Stimulated activated CD8-positive, alpha-beta memory T cell treated with anti-CD3 and anti-CD28 coated beads, Interleukin-15, amount 100 ng/mL, for 4 hours (primary cell): ENCODE measurements at places on chromosomes 1 and 21.

DNA sequence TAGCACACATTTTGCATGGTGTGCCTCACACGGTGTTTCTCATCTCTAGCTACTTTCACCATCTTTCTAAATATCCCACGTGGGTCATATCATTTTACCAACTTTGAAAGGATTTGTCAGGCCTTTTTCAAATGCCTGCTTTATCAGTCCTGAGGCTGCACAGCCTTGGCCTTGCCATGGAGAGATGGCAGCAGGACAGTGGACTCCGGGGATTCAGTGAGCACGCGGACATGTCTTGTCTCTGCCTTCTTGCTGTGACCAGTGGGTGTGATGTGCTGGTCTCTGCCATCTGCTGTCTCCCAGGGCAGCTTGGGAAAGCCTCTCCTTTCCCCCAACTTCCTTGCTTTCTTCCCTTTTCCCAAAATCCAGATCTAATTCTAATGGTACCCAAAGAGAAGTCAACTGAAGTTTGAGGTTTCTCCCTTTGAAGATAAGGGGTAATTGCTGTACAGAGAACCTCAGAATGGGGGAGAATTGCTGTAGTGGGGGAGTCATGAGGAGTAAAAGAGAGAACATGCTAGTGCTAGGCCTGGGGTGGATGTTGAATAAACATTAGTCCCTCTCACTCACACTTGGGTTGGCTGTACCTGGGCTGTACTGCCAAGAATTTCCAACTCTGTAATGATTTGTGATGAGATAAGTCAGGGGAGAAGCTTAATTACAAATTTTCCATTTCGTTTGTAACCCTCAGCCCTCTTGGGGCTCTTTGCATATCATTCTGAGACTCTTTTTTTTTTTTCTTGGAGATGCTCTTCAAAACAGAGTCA lies 99.5 kb downstream of the GALNT2 start:
- DNase-seq: no peak

GRCh38 chr21:36753556-36753955 lies 54.6 kb downstream of the SIM2 start:
- no peak for DNase-seq

DNA sequence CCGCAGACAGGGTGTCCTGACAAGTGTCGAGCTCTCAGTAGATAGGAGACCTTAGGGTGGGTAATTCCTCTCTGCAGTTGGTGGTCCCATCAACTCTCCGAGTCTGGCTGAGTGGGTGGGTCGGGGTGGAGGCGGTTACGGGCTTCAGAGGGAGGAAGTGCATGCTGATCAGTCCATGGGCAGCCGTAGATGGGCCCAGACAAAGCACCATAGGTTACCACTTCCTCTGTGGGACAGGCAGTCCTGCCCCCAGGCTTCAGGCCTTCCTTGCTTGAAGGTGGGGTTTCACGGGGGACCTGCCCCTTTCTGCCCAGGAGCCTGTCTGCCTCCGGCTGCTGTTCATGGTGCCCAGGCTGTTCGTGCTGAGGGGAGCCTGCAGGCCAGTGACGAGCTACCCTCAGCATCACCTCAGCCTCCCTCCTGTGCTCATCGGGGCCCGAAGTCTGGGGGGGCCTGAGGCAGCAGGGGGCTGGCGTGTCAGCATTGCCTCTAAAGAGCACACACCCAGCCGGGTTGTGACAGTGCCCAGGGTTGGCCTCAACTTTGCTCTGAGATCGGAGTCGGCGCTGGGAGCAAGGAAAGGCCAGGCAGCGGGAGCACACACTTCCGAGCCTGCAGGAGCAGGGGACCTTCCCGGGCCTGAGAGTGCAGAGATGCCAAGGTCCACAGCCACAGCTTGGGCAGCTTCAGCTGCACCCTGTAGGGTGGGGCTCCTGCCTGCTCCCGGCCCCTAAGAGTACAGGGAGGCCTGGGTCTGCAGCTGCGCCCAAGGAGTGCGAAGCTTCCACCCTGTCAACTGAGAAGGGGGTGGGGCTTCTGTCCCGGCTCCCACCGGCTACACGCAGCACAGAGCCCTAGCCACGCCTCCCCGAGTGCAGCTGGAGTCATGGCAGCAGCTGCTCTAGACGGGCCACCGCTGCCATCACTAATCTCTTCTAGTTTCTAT lies 225.4 kb upstream of the NRIP1 start:
- DNase-seq: no peak

DNA sequence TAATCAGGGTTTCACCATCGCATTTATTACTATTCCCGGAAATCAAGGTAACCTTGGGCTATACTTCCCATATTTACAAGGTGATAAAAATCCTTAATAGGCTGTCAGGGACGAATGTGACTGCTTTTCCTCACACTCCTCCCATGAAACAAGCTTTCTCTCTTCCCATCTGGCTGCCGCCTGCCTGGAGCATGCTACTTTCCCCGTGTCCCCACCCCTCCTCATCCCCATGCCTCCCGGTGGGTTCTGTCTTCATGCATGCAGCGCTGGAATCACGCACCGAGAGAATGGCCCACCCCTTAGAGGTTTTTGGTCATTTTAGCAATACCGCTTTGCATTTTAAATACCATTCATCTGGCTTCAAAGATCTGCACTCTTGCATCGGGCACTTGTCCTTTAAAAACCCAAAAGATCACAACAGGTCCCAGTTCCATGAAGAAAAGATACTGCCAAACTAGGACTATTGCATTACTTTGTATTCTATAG lies 339.1 kb downstream of the NTNG1 start:
- DNase-seq: no peak

- no peak for DNase-seq
Measured at GRCh38 chr21:17730782-17731181, 88.4 kb downstream of the C21orf91 start.

DNA sequence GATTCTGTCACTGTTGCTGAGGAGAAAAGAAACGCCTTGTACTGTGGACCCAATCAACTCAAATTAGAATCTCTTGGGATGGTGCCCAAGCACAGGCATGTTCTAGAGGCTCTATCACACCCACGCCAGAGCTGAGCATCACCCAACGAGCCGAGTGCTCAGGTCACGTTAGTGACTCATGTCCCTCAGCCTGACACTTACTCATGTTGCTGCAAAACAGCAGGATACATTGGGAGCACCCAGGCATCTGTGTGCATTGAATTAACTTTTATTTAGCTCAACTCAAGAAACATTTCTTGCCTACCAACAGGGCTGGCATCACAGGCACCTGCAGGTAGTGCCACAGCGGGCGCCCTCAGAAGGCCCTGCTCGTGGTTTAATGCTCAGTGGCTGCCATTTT lies 149.8 kb downstream of the ETS2 start:
- DNase-seq: no peak

DNA sequence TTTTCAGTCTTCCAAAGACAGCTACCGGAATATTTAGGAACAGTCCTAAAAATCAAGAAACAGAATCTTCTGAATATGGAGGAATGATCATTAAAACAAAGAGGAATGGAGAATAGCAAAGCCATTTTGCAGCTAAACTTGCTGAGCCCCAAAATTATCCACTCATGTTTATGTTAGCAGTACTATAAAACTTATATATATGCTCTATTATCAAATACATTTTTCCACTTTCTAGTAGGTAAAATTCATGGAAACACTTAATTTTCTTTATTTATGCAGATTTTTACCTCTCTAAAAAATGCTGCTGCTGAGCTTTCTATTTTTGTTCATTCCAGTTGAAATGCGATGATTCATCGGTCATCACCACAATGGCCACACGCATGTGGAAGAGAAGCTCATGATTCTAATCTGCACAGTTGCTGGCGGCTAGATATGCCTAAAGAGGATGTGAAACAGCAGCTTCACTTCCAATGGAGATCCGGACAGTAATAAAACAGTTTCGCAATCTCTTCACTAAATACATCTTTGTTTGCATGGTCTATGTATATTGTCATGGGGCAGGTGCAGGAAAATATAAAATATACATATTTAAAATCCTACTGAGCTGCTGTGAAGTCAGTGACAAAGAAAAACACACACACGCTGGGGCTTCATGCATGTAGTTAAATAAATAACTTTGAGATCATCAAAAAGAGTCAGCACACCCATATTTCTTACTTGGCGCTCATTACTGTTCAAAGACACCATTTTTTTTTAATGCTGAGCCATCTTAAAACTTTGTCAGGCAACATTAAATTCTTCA lies 292.2 kb downstream of the SMYD3 start:
- no peak for DNase-seq

DNA sequence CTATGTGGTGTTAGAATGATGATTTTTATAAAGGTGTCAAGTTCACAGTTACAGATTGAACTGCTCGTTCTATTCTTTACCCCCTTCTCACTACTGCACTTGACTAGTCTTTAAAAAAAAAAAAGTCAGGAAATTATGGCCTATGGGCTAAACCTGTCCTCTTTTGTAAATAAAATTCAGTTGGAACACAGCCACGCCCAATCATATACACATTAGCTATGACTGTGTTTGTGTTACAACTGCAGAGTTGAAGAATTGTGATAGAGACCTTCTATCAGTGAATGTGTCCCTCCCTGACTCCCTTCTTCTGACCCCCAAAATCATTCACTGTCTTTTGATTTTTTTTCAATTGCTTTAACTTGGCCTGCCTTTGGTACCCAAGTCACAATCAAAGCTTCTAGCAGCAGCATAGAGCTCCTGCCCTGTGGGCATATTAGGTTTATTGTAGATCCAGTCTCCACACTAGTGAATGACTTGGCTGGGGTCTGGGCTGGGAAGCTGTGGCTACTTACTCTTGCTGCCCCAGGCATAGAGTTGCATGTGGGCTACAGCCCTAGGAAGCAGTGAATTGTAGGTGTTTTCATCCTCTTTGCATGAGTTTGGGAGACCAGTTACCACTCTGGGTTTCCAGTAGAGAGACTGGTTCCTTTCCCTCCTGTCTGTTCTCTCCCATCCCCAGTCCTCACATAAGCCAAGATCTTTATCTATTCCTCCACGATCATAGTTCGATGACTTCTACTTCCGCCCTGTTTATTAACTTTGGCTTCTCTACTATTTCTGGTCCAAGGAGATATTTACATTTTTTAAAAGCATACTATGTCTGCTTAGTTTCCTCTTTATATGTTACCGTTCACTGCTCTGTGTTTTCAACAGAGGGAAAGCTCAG lies 249.9 kb downstream of the FMN2 start:
- DNase-seq: no peak

- DNase-seq: no peak
Measured at GRCh38 chr1:163442895-163443294, 121.1 kb downstream of the NUF2 start.

- DNase-seq: no peak
Measured at GRCh38 chr21:40294345-40294744, 427.1 kb downstream of the PCP4 start.

DNA sequence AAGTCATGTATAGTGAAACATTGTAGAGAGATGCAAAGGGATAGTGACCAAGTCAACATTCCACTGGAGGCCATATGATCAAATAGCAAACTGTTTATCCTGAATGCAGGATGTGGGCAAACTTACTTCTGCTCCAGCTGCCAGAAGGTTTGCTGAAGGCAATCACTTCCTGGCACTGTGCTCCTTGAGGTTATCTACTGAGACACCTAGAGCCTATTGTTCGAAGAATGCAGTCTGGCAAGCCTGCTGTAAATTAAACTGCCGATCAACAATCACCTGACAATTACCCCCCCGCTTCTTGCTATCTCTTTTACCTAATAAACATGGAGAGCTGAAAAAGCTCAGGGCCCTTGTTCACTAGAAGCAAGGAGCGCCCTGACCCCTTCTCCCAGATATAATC lies 139.4 kb upstream of the B3GALT2 start:
- DNase-seq: no peak

- no peak for DNase-seq
Measured at GRCh38 chr1:246302251-246302625, 204.8 kb downstream of the SMYD3 start.

DNA sequence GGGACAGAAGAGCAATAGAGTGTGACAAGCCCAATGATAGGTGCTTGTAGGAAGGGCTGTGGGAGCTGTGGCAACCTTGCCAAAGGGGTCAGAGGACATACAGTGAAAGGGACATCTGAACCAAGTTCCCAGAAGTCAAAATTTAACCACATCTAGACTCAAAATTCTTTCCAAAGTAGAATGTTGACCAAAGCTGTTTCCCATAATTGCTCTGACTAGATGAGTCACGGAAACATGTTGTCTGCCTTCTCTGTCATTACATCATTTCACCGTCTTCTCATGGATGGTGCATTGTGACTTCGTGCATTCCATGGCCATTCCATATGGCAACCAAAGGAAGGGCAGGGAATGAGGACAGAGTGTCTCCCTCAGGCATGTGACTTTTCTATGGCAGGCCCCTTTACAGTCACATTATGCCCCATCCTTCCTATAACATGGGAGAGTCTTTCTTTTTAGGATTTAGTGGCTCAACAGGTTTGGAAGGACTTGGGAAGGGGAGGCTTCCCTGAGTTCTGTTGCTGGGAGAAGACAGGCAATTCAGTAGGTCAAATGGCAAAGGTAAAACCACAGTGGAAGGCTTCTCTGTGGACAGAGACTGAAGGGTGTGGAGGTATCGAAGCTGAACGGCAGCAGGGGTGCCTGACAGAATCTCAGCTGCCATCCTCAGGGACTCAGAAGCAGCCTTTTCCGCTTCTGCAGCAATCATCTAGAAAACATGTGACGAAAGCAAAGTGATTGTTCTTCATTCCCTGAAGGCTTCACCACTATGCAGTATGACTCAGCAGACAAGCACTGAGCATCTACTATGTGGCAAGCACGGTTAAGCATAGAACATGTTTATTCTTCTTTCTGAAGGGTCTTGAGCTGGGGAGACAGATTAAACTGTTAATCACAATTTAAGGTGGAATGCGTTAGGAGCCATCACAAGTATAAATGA lies 24.7 kb downstream of the NPHS2 start:
- no peak for DNase-seq

GRCh38 chr1:158248118-158248517 lies 6.1 kb upstream of the CD1A start:
- no peak for DNase-seq

GRCh38 chr1:35576061-35576765 lies 3.1 kb downstream of the TFAP2E start:
- DNase-seq: no peak
